Vagina (tissue), 2 donors: ENCODE measurements at places on chromosomes 5 and 9.

- H3K27me3 ChIP-seq = no peaks in the 10 kb centered on the region
- H3K36me3 ChIP-seq = no peaks in the 10 kb centered on the region
- H3K27ac ChIP-seq = no peak overlapping the region
- DNase-seq = no peak
Measured at GRCh38 chr5:113984928-113985327, 376.9 kb upstream of the KCNN2 start.

DNA sequence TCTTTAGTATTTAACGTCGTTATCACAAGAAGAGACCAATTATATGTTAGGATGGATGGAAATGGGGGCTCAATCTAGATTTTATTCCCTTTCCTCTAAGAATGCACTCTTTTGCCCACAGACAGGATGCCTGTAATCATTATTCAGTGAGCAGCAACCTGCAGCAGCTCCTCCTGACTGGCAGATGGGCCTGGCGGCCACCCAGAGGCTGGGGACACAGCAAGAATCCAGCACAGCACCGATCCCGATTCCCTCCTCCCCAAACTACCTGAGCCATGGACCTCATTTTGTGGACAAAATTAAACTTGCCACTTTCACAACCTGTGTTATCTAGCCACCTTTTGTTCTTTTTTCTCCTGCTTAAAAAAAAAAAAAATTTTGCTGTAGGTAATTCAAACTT lies 101.0 kb downstream of the USP20 start:
- no peak for DNase-seq
- no peaks in the 10 kb centered on the region for H3K36me3 ChIP-seq
- peaks cover 62% of the 10 kb centered on the region for H3K4me1 ChIP-seq
- H3K27me3 ChIP-seq = no peaks in the 10 kb centered on the region
- peak overlapping the region; percentile 1 for H3K27ac ChIP-seq

GRCh38 chr9:109868722-109869121 lies 88.7 kb downstream of the PALM2AKAP2 start:
- DNase-seq = no peak
- no peaks in the 10 kb centered on the region for H3K27me3 ChIP-seq
- no peak overlapping the region for H3K4me3 ChIP-seq
- no peaks in the 10 kb centered on the region for H3K4me1 ChIP-seq
- no peak overlapping the region for H3K27ac ChIP-seq
- no peaks in the 10 kb centered on the region for H3K36me3 ChIP-seq

DNA sequence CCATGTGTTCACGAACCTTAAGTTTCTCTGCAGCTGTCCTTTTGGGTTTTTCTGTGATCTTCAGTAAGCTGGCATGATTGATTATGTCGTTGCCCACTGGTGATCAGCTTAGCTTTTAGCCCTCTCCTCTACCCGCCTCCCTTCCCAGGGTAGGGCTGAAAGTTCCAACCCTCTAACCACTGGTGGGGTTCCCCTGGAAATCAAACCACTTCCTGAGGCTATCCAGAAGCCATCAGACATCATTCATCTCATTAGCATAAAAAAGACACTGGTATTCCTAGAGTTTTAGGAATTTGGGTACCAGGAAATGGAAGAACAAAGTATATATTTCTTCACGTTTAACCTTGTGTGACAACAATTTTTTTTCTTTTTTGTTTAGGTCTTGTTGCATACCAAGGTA lies 29.8 kb downstream of the SPIN1 start:
- H3K36me3 ChIP-seq = peaks cover 20% of the 10 kb centered on the region
- H3K27me3 ChIP-seq = no peaks in the 10 kb centered on the region
- H3K4me1 ChIP-seq = peaks cover 11% of the 10 kb centered on the region
- no peak overlapping the region for H3K27ac ChIP-seq
- no peak for DNase-seq

- no peak for DNase-seq
- H3K36me3 ChIP-seq = no peaks in the 10 kb centered on the region
- no peaks in the 10 kb centered on the region for H3K4me1 ChIP-seq
- H3K27me3 ChIP-seq = no peaks in the 10 kb centered on the region
- no peak overlapping the region for H3K27ac ChIP-seq
- no peak overlapping the region for H3K4me3 ChIP-seq
Measured at GRCh38 chr5:74116266-74116665, 490.3 kb downstream of the ARHGEF28 start.

DNA sequence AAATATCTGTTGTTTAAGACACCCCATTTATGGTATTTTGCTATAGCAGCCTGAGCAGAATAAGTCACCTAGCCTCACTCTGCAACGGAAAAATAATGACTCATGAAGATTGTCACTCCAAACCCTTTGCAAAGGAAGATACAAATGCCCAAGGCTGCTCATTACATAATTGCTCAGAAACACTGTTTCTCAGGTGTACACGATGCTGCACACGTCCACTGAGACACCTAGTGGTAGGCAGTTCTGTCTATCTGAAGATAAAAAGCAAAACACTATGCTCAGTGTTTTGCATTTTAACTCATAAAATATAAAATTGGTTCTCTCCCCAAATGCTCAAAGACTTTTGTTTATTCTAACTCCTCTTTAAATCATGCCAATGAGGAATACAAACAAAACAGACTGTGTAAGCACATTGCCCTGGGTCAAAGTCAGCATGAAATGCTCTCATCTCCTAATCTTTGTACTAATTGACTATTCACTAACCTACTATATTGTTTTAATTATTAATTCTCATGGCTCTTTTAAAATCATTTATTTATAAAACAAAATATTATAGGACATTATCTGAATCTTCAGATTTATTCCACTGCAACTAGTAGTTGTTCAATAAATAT lies 7.7 kb upstream of the TSLP start:
- no peak overlapping the region for H3K4me3 ChIP-seq
- H3K27me3 ChIP-seq = no peaks in the 10 kb centered on the region
- no peaks in the 10 kb centered on the region for H3K4me1 ChIP-seq
- H3K27ac ChIP-seq = no peak overlapping the region

- no peaks in the 10 kb centered on the region for H3K27me3 ChIP-seq
- H3K4me1 ChIP-seq = peaks cover 5% of the 10 kb centered on the region
- no peak overlapping the region for H3K27ac ChIP-seq
- H3K36me3 ChIP-seq = no peaks in the 10 kb centered on the region
Measured at GRCh38 chr5:149073213-149073612, 10.4 kb upstream of the SH3TC2 start.

GRCh38 chr5:146193285-146193684 lies 10.1 kb upstream of the RBM27 start:
- H3K36me3 ChIP-seq = no peaks in the 10 kb centered on the region
- H3K4me1 ChIP-seq = no peaks in the 10 kb centered on the region
- no peak for DNase-seq
- H3K27me3 ChIP-seq = no peaks in the 10 kb centered on the region
- H3K4me3 ChIP-seq = no peak overlapping the region

- peak; percentile 75 for DNase-seq
- H3K4me1 ChIP-seq = peaks cover 17% of the 10 kb centered on the region
- peak overlapping the region; percentile 11 for H3K27ac ChIP-seq
- no peak overlapping the region for H3K4me3 ChIP-seq
- no peaks in the 10 kb centered on the region for H3K36me3 ChIP-seq
Measured at GRCh38 chr5:72472666-72473422, 34.4 kb downstream of the ZNF366 start.

DNA sequence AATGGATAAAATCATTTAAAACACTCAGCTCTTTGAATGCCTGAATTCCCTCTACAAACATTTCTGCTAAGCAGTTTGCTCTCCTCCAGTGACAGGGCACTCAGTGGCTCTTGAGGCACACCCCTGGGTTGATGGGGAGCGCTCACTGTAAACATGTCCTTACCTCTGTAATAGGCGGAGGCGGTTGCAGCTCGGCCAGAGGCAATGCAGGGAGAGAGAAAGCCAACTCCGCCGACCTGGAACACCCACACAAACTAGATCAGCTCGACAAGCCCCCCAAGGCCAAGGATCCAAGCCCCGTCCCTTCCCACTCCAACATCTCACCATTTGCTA lies 329 bp downstream of the CDC23 start:
- H3K36me3 ChIP-seq = no peaks in the 10 kb centered on the region
- no peak for DNase-seq
- H3K4me1 ChIP-seq = peaks cover 18% of the 10 kb centered on the region
- peak overlapping the region; percentile 91 for H3K4me3 ChIP-seq
- peak overlapping the region; percentile 78 for H3K27ac ChIP-seq

GRCh38 chr5:88924330-88924657 lies 41.3 kb upstream of the MEF2C start:
- no peaks in the 10 kb centered on the region for H3K4me1 ChIP-seq
- no peak overlapping the region for H3K27ac ChIP-seq
- DNase-seq = no peak
- no peaks in the 10 kb centered on the region for H3K36me3 ChIP-seq
- H3K27me3 ChIP-seq = no peaks in the 10 kb centered on the region

DNA sequence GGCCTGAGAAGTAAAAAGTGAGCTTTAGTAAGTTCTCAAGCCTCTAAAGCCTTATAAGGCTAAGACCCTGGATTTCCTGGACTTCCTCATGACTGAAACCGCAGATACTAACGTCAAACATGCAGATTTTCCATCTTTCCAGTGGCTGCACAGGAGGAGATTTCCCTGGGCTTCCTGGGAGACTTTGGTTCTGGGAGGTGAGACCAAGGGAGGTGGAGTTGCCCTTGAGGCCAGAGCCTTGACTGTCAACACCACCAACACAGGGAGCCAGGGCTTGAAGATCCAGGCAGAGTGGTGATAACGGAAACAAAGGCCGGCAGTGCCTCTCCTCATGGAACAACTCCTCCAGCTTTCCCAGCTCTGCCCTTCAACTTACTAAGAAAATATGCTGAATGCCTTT lies 144.7 kb upstream of the LRRTM2 start:
- DNase-seq = no peak
- H3K36me3 ChIP-seq = peaks cover 8% of the 10 kb centered on the region
- H3K4me1 ChIP-seq = peaks cover 24% of the 10 kb centered on the region
- no peak overlapping the region for H3K4me3 ChIP-seq
- no peaks in the 10 kb centered on the region for H3K27me3 ChIP-seq
- H3K27ac ChIP-seq = no peak overlapping the region

DNA sequence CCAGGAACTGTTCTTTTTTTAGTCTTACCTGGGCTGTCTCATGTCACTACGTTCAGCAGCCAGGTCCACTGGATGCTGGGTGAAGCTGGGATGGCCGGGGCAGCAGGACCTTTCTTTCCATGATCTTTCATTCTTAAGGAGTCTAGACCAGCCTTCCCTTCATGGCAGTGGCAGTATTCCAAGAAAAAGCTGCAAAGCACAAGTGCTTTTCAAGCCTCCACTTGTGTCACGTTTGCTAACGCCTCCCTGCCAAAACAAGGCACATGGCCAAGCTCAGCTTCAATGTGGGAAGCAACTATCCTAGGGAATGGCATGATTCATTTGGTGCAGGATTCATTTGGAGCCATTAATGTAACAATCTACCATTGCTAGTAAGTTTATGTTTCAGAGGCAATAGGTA lies 94.8 kb downstream of the RCL1 start:
- H3K27ac ChIP-seq = no peak overlapping the region
- no peak overlapping the region for H3K4me3 ChIP-seq
- H3K27me3 ChIP-seq = no peaks in the 10 kb centered on the region
- DNase-seq = no peak

GRCh38 chr5:91787718-91788117 lies 404.6 kb upstream of the ARRDC3 start:
- H3K4me1 ChIP-seq = no peaks in the 10 kb centered on the region
- no peak overlapping the region for H3K4me3 ChIP-seq
- no peaks in the 10 kb centered on the region for H3K27me3 ChIP-seq
- DNase-seq = no peak
- no peak overlapping the region for H3K27ac ChIP-seq

DNA sequence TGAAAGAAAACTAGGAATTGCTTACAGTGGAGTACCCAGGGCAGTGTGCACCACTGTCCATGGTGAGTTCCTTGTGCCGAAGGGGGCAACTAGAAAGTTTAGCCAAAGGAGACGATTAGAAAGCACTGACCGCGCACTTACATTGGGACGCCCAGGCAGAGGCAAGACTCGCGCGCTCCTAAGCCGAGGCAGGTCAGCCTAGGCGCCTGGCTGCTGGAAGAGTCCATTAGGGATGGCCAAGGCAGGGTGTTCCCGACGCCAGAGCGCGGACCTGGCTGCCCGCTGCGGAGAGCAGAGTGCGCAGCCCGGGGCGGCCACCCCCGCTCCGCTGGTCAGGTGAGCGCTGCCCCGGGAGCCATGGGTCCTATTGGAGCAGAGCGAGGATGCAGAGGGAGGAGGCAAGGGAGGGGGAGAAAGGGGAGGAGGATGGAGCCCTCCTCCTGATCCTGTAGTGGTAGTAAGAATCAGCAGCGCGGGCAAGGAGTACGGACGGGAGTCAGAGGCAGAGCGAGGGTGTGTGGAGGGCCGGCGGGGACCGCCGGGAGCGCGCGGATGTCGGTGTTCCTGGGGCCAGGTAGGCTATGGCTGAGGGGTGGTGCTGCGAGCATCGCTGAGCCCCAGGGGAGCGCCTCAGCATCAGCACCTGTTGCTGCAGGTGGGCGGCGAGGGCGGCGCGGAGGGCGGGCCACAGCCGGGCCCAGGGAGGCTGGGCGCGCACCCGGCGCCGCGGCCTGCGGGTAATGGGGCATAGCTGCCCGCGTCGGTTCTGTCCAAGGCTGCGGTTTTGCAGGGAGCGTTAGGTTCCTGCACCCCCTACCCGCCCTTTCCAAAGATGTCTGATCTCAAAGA lies at the start of gene ADGRV1:
Gene ADGRV1 (plus strand): TSS at position 454 of the 849 bp plus-strand sequence. CDS start 99 bp downstream, at position 553.
- DNase-seq = no peak
- H3K36me3 ChIP-seq = no peaks in the 10 kb centered on the region
- peaks cover 13% of the 10 kb centered on the region for H3K4me1 ChIP-seq
- peak within 1 kb of the TSS; percentile 30 for H3K4me3 ChIP-seq
- no peak within 1 kb of the TSS for H3K27ac ChIP-seq
- no peaks in the 10 kb centered on the region for H3K27me3 ChIP-seq

DNA sequence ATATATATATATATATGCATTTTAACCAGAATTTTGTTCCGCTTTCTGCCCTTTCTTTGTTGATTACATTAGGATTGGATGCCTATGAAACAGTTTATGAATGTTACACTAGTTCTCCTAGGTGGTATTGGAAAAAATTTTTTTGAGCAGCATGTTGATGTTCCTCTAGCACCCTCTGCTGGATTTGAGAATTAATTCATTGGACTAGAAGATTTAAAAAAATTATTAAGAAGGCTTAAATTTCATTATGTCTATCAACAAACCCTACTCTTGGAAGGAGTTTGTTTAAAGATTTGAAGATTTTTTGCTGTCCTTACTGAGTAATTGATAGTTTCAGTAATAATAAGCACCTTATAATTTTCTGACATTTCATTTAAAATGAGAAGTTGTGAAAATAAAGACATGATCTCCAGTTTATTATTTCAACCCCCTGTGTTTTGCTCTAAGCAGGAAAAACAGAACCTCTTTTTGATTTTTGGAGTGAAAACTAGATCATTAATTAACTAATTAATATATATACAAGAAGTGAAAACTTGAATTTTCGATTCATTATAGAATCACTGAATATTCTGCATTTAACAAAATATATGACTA lies 89.6 kb downstream of the CCDC171 start:
- H3K4me1 ChIP-seq = no peaks in the 10 kb centered on the region
- H3K27ac ChIP-seq = no peak overlapping the region
- no peaks in the 10 kb centered on the region for H3K27me3 ChIP-seq

DNA sequence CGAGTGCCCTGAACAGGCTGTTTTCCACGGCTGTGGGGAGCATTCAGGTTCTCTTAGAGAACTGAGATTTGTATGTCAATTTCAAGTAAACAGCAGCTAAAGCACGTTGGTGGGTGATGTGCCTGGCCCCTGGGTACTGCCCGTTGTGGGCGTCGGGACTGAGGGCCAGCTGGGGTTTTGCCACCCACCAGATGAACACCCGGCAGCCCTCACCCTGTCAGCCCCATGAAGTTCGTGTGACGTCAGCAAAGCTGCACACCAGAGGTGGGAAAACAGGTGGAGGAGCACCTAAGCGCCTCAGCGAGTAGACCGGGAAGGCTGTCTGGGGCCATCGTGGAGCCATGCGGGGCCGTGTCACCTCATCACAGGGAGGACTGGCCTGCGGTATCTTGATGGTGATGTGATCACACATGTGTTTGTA lies 9.2 kb downstream of the CEP72 start:
- no peaks in the 10 kb centered on the region for H3K27me3 ChIP-seq
- H3K4me1 ChIP-seq = no peaks in the 10 kb centered on the region
- H3K36me3 ChIP-seq = peaks cover 31% of the 10 kb centered on the region
- no peak overlapping the region for H3K27ac ChIP-seq
- no peak overlapping the region for H3K4me3 ChIP-seq
